ENCODE measurements at places on chromosomes 6 and 20.
A peak's percentile ranks its signal among the peaks of the same experiment; 100 is the strongest.

DNA sequence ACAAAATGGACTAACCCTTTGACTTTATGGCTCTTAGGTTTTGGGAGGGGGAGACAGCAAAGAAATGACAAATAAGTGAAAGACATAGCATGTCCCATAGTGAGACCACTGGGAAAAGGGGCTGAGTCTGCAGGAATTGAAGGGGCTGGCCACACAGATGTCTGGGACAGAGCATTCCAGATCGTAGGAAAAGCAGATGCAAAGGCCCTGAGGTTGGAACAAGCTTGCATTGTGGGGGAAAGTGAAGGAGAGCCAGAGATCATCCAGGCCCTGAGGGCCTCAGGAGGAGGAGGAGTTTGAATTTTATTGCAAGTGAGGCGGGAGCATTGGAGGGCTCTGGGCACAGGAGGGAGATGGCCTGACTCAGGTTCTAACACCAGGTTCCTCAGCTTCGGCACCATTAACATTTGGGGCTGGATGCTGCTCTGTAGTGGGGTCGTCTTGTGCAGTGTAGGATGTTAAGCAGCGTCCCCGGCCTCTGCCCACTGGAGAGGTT lies 97.5 kb downstream of the CEBPB start:
- DNase-seq = no peak

DNA sequence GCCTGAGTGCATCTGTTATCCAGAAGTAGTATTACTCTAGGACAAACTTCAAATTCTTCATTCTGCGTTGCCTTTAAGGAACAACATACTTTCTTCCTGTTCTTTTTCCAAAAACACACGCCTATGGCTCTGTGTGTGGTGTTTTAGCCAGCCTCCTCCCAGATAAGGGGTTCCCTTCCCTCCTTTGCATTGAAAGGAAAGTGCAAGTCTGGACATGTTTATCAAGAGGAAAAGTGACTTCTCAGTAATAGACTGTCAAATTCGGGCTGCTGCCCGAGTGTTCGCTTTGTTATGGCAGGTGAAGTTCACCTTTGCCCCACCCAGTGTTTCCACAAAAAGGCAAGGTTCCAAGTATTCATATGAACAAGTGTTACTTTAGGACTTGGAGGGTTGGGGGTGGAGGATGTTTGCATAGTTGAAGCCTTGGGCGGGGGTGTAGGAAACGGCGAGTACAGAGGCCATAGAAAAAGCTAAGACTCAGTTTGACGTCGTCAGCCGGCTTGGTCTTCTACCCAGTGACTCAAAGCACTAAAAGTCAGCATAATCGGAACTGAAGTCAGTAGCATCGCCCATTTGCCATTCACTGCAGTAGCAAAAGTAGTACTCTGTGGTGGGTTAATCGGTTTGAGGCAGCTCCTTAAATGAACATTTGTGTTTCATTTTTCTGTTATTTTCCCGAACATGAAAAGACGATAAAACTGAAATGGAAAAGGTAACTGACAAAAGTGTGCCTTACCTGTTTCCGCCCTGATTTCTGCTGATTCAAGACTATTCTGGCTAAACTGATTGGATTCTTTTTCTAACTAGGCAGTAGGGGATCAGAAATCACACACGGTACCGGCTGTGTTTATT lies 12.5 kb downstream of the PRDM1 start:
- no peak for DNase-seq

GRCh38 chr20:1879934-1880333 lies 15.3 kb upstream of the SIRPA start:
- DNase-seq = no peak

- DNase-seq = no peak
Observed at GRCh38 chr6:42711930-42712329, 10.5 kb downstream of the PRPH2 start.

GRCh38 chr6:1911474-1911873 lies 301.8 kb downstream of the FOXC1 start:
- no peak for DNase-seq

DNA sequence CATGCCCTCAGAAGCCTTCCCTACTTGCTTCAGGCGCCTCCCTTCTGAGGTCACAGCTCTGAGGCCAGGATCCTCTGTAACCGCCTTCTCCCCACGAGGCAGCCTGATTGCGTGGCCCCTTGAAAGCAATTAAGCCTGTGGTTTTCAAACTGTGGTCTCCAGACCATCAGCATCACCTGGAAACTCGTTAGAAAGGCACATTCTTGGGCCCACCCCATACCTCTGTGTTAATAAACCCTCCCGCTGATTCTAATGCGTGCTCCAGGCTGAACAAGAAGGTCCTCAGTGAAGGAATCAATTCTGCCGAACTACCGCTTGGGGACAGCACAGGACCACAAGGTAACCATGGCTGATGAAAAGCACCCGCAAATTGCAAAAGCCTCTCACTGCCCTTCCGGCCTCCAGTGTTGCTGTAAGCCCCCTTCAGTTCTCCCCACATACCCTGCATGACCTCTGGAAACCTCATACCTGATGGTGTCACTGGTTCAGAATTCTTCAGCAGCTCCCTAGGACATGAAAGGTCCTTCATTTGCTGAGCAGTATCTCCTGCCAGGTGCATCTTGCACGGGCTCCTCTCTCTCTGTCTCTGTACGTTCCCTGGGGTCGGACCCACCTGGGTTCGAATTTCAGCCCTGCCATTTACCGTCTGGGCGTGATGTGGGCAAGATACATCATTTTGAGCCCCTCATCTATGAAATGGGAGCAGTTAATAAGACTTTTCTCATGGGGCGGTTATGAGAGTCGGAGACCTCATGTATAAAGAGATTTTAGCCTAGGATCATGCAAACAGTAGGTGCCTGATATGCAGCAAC lies 93.3 kb upstream of the RNF24 start:
- peak; percentile 34 for DNase-seq

Measured in bone marrow (tissue), 2 donors.